ENCODE measurements at places on chromosomes 11 and 22.
A peak's percentile ranks its signal among the peaks of the same experiment; 100 is the strongest.

DNA sequence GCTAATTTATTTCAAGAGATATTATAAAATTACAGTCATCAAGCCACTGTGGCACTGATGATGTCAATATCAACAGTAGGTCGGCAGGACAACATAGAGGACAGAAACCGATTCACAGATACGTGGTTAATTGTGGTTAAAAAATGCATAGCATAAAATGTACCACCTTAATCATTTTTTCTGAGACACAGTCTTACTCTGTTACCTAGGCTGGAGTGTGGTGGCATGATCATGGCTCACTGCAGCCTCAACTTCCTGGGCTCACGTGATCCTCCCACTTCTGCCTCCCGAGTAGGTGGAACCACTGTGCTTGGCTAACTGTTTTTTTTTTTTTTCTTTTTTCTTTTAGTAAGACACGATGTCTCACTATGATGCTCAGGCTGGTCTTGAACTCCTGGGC, 21.0 kb upstream of the TOLLIP start:
- DNase-seq, result no peak

DNA sequence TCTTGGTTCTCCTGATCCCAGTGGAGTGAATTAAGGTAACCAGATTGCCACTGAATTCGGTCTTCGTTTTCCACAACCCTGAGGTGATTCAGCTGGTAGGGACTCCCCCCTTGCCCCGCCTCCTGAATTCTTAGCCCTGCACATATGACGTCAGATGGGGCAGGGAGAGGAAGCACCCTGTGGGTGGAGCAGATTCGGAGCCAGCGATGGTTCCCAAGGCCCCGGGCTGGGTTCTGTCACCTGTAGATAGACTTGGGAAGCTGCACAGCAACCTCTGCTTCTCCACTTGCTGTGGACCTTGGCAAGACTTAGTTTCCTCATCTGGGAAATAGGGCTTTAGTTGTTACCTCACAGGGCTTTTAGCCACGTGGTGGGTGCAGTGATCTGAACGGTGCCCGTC, 67.8 kb downstream of the CTTN start:
- no peak for DNase-seq

- DNase-seq, result no peak
These were observed 5.4 kb upstream of the IPO7 start for GRCh38 chr11:9379041-9379440.

- no peak for DNase-seq
These were observed 1057.3 kb downstream of the OPCML start for GRCh38 chr11:132475026-132475425.

- DNase-seq, result no peak
These were observed 862 bp downstream of the GGA1 start for GRCh38 chr22:37609240-37610152.

DNA sequence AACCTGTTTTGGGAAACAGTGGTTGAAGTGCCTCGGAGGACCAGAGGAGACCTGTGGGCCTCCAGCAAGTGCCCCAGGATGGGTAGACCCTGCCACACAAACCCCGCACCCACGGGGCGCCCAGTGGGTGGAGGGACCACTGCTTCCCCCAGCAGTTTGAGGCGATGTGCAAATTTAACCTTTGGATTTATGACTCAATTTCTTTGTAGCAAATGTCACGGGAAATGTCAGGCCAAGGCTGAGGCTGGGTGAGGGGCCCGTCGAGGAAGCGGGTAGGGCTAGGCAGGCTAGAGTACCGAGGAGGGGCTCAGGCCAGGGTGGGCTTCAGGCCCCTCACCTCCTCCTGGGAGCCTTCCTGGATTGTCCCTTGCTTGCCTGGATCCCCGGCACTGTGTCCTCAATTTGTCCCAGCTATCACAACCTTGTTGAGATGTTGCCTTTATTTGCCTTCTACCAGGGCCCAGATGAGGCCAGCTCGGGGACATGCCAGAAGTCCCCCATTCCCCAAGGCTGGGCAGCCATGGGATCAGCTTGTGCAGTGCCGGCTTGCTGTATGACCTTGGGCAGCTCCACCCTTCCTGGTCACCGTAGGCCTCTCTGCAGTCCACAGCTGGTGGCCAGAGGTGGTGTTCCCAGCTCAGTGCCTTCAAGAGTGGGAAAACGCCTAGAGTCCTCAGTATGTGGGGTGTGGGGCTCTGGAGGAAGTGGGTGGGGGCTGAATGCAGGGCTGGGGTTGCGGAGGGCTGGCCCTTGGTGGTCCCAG, 39.5 kb upstream of the PRODH start:
- DNase-seq, result peak; percentile 73

DNA sequence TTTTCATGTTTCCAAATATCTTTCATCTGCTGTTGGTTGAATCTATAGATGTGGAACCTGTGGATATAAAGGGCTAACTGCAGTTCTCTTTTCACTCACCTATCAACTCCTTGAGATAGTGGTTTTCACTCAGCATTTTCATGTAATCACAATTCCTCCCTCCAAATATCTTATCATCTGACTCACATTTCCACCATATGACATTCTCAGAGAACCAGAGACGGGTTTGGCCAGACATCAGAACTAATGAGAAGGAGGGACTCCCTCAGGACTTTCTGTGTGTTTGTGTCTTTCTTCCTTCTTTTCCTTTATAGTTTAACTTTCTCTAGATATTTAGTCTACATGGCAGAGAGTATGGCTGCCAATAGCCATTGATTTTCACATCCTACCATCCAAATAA, 134.8 kb upstream of the DDI1 start:
- no peak for DNase-seq

GRCh38 chr11:73950869-73951710, at the start of gene DNAJB13:
Gene DNAJB13 (plus strand): TSS chr11:73951026. CDS start chr11:73951070, 44 bp downstream.
- no peak for DNase-seq

DNA sequence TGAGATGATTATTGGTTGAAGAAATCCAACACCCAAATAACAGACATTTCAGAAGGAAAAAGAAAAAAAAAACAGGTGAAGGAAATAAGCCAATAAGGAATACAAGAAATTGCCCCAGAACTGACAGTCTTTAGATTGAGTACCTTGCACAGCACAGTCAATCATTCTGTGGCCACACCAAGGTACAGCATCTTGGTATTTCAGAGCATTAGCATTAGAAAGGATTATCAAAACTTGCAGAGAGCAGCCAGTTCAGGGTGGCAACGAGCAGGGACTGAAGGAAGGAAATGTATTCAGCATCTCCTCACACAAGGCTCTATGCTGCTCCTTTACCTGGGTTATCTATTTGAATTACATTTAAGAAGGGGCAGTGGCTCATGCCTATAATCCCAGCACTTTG, 2.1 kb downstream of the ADA2 start:
- no peak for DNase-seq

DNA sequence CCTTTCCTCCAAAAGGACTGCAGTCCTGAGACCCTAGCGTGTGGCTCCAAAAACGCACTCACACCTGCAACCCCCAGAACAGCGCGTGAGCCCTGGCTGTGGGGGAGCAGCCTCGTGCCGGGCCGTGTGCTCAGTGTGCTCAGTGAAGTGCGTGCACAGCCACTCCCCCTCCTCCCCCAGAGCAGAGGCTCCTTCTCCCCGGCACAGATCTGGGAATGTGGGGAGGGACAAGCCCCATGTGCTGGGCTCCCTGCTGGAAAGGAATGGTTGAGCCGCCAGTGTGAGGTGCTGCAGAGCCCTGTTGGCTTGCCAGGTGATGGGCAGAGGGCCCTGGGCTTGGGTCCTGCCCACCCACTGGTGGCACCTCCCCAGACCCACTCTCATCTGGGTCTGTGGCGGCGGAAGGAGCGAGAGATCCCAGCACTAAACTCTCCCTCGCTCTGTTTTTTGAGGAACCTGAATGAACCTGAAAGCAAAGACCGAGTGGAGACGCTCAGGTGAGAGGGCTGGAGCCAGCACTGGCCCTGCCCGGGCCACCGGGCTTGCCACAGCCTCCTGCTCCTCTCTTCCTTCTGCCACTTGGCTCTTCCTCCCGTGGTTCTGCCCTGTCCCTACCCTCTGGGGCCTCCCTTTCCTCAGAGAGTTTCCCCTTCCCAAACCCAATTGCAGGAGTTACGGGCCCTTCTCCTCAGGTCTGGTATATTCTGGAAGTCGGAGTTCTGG, 9.0 kb downstream of the RCOR2 start:
- DNase-seq, result no peak

DNA sequence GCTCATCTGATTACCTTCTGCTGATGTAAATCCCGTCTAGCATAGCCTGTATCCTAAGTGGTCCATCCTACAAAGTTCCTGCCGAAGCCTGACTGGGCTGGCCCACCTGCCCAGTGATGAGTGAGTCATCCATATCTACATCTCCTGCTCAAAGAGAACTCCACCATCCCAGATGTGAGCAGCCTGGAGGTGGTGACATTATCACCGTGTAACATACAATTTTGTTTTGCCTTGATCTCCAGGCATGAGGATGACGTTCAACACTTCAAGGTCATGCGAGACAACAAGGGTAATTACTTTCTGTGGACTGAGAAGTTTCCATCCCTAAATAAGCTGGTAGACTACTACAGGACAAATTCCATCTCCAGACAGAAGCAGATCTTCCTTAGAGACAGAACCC, 5.6 kb downstream of the TMA7B start:
- no peak for DNase-seq

DNA sequence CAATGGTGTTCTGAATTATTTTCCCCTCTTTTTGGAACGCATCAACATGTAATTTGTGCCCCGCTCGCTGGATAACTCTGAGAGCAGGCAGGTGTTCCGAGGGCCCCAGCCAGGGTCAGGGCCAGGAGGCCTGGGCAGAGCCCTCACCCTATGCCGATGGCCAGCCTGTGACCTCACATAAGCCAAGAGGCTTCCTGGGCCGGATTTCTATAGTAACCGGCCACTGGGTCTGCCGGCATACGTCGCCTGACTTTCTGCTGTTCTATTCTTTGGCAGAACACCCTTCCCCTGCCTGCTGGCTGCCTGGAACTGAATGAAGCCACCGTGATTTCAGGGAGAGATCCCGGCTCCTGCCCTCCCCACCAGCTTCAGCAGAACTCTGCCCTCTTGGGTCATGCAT, 375.2 kb downstream of the SHANK2 start:
- no peak for DNase-seq

DNA sequence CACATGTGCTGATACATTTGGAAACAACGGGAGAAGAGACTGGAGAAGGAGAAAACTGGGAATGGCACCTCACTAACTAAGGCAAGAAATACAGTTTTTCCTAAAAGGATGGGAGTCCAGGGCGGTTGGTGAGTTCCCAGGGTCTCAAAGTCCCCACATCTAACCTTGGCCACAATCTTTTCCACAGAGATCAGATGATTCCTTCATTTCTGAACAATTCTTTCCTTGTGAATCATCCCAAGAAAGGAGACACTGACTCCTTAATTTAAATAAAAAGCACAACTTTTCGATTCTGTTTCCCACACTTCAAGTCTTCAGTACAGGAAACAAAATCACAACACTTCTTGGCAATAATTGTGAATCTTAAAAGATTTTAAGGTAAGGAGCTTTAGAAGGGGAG, 384.7 kb downstream of the DCDC1 start:
- DNase-seq, result no peak

- DNase-seq, result no peak
These were observed 230.1 kb downstream of the MIAT start for GRCh38 chr22:26887456-26887855.

DNA sequence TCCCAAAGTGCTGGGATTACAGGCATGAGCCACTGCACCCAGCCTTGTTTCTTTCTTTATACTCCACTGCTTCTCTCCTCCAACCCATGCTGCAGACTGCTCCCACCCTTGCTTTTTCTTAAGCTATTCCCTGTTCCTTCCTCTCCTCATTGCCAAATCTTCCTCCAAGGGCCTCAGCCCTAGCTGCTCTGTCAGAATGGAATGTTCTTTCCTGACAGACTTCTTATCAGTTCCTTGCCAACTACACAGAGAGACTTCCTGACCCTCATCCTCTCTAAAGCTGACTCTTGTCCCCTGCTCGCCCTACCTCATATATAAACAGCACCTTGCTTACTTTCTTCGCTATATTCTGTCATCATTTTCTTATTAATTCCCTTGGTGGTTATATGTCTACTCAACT, 16.9 kb upstream of the PIK3C2A start:
- no peak for DNase-seq

- DNase-seq, result no peak
These were observed 104.5 kb downstream of the FAT3 start for GRCh38 chr11:92329137-92329536.

DNA sequence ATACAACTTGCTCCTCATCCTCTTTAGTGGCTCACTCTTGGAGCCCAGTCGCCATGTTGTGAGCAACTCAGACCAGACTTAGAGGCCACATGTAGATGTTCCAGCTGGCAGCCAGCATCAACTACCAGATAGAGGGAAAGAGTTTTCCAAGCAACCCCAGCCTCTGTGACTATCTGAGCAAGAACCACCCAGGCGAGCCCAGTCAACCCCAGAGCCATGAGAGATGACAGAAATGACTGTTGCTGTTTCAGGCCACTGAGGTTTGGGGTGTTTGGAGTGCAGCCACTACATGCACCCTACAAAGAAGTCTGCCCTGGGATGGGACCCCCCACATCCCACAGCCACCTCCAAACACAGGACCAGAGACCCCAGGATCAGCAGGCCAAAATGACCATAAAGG, 24.8 kb upstream of the CLDN5 start:
- DNase-seq, result no peak

DNA sequence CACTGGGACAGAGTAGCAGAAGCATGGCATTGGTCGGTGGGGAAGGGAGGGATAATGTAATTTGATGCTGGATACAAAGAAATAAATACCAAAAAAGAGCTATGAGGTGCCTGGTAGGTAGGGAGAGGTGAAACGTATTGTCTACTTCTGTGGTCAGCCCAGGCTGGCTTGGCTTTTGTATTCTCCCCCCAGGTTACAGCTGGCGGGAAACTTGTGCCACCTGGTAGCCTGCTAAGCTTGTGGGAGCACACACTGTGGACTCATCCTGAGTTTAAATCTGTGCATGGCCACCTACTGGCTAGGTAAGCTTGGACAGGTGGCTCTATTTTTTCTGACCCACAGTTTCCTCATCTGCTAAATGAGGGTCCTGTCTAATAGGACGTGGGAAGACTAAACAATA, 165.2 kb upstream of the E2F8 start:
- no peak for DNase-seq

- DNase-seq, result no peak
These were observed 13.3 kb downstream of the PRR33 start for GRCh38 chr11:1878137-1879031.

- peak; percentile 59 for DNase-seq
These were observed 8.6 kb upstream of the MMP8 start for GRCh38 chr11:102733232-102733875.

GRCh38 chr11:69183613-69184012, 27.9 kb downstream of the SMIM38 start:
- DNase-seq, result no peak

- DNase-seq, result no peak
These were observed 156.8 kb downstream of the MYO18B start for GRCh38 chr22:25898707-25899365.

GRCh38 chr11:99630629-99631028, 609.9 kb downstream of the CNTN5 start:
- no peak for DNase-seq
